Muscle of back (tissue), 13 donors: ENCODE measurements at places on chromosomes 3 and 15.

- no peak for DNase-seq
These were observed 279.1 kb upstream of the PLSCR5 start for GRCh38 chr3:146884296-146884695.

GRCh38 chr3:121637922-121638321 is 22.8 kb downstream of the HCLS1 start:
- DNase-seq, result no peak

- DNase-seq, result no peak
These were observed 810.2 kb upstream of the ALCAM start for GRCh38 chr3:104556372-104557078.

DNA sequence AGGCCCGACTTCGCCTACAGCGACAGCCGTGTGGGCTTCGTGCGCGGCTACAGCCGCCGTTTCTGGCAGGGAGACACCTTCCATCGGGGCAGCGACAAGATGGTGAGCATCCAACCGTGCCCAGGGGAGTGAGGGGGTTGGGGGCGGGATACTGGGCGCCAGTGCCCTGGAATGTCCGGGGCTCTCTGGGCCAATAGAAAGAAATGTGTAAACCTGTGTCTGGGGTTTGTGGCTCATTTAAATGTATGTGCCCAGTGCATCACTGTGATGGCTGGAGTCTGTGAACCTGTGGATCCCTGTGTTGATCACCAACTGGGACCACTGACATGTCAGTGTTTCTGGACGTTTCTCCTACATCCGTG is 423 bp downstream of the CHAC1 start:
- DNase-seq, result no peak

GRCh38 chr15:88940110-88940675 is 27.0 kb upstream of the MFGE8 start:
- no peak for DNase-seq

GRCh38 chr15:53197426-53197839 is 407.3 kb upstream of the ONECUT1 start:
- DNase-seq, result peak; percentile 7

GRCh38 chr15:33419701-33420100 is 108.9 kb downstream of the RYR3 start:
- no peak for DNase-seq

DNA sequence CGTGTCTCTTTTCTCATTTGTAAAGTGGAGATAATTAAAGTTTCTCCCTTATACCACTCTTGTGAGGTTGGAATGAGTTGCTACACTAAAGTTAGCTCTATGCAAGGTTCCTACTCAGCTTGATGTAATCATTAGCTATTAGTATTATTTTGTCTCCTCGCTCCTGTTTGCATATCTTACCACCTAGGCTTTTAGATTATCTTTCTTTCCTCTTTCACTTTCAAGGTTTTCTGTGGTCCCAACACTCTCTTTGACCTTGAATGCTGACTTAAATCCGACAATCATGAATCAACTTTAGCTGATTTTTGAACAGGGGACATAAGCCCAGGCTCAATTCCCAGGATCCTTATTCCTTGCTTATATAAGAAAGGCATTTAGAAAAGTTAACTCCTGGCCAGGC is 769.7 kb upstream of the GRM7 start:
- no peak for DNase-seq

DNA sequence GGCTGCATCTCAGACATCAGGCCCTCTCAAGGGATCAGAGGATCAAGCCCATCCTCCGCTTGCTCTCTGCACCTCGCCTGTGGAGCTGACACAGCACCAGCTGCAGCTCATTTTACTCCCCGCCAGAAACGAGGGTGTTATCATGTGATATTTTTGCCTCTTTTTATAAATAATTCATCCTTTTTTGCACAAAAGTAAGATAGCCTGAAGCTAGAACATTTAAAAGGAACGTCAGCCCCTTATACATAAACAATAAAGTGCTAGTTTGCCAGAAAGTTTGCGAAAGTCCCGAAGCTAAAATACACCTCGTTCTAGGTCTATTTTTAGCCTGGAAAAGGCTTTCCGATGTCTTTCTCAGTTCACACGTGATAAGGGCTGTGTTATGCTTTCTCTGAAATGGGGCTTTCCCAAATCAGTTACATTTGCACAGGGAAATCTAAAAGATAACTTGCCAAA is 9.6 kb upstream of the FAM174B start:
- DNase-seq, result peak; percentile 90

DNA sequence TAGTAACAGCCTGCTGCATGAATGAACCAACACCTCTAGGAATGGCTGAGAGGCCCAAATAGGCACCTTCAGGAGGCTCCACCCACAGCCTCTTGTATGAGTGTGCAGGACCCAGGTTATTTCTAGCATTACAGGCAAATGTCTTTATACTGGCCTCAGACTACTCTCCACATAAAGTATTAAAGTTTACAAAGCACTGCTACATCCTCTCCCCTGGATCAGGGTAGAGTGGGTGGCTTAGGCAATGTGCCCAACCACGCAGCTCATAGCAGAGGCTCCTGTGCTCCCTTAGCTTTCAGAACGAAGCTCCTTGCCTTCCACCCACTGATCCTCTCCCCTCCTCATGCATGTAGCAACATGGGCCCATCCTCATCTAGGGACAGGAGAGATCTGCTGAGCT is 16.3 kb downstream of the TMEM43 start:
- no peak for DNase-seq

DNA sequence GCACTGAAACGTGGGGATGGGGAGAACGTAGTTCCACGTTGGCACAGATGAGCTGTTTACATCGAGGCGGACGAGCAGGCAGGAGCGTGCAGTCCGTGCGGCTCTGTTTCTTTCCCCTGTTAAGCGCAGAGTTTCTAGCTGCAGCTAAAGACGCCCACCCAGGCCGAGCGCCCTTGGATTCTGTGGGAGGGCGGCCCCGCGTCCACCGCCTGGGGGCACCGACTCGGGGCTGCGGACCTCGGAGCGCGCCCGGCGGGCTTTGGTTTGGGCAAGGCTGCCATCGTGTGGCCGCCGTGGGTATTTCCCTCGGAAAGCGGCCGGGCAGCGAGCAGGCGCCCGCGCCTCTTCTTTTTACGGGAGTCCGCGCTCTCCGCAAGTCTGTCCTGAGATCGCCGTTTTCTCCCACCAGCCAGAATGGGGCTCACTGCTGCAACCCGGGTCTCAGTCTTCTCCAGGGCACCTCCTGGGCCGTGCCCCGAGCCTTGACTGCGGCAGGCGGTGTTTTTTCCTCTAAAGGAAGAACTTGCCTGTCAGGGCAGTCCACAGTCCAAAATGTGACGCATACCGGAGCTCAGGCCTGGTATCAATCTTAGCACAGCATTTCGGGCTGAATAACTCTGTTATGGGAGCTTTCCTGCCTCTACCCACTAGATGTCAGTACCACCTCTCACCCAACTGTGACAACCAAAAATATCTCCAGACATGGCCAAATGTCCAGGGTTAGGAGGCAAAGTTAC is 219.9 kb upstream of the IGF1R start:
- DNase-seq, result peak; percentile 91

DNA sequence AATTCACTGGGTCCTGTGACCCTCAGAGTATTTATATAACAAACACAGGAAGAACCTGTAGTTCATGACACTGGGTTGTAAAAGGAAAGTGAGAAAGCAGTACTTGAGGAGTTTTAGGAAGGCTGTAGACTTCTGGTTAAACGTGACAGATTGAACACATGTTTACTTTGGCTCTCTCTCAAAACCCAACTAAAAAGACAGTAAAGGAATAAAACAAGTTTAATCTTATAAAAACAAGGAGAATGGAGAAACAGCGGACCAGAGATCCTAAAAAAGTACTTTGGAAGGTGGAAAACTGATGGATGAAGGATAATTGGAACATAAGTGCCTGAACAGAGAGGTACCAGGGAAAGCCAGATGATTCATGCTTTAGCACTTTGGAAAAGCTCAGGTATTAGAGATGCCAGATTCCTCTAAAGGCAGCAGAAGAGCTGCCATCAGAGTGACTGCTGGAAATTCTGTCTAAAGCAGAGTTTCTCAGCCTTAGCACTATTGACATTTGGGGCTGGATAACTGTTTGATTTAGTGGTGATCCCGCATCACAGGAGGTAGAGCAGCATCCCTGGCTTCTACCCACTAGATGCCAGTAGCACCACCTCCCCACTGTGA is 182.9 kb upstream of the RORA start:
- DNase-seq, result no peak

GRCh38 chr15:41967506-41968206 is 4.7 kb downstream of the EHD4 start:
- peak; percentile 52 for DNase-seq

DNA sequence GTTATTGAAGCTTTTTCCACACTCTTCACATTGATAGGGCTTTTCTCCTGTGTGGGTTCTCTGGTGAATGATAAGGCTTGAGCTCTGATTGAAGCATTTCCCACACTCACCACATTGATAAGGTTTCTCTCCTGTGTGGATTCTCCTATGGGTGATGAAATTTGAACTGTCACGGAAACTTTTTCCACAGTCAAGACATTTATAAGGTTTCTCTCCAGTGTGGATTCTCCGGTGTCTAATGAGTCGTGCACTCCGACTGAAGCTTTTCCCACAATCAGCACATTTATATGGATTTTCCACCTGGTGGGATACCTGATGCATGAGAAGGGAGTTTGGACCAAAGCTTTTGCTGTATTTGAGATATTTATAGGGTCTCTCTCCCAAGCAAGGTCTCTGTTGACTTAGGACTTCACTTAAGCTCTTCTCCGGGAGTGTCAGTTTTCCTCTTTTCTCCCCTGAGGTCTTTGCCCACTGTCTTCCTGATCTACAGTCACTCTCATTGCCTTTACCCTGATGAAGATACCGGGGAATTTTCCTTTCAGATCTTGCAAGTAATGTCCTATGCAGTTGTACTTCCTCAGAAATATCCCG is 9.4 kb downstream of the ZSCAN29 start:
- DNase-seq, result no peak

GRCh38 chr3:4060064-4060463 is 243.1 kb upstream of the SETMAR start:
- DNase-seq, result peak; percentile 14

- DNase-seq, result peak; percentile 38
These were observed 397.8 kb upstream of the NR2F2 start for GRCh38 chr15:95932676-95933075.

- no peak for DNase-seq
These were observed 10.1 kb downstream of the CCNB2 start for GRCh38 chr15:59115047-59115446.

DNA sequence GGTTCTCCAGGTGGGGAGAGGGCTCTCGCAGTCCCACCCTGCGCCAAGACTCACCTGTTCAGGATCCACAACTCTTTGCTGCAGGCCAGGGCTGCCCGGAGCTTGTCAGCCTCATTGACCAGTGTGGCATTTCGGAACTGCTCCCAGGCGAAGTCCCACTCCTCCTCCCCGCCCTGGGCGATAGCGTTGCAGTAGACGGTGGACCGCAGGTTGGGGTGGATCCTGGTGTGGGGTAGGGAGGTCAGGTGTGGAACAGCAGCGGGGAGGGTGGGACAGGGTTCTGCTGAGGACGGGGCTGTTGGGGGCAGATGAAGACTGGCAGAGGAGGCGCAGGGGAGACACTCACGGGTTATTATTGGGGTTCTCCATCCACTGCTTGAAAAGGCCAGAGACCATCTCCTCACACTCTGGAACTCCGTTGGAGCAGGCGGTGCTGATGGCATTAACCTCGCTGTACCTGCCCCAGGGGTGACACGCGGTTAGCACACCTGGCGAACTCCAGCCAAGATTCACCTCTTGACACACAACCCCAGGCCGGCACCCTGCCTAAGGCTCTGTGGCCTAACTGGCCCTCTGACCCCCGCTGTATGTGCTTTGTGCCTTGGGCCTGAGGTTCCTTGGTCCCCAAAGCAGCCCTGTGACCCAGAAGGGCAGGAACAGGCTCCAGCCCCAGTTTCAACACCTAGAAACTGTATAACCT is 16.1 kb downstream of the MESP2 start:
- DNase-seq, result no peak

- no peak for DNase-seq
These were observed 147.4 kb upstream of the BCHE start for GRCh38 chr3:165984589-165984988.

DNA sequence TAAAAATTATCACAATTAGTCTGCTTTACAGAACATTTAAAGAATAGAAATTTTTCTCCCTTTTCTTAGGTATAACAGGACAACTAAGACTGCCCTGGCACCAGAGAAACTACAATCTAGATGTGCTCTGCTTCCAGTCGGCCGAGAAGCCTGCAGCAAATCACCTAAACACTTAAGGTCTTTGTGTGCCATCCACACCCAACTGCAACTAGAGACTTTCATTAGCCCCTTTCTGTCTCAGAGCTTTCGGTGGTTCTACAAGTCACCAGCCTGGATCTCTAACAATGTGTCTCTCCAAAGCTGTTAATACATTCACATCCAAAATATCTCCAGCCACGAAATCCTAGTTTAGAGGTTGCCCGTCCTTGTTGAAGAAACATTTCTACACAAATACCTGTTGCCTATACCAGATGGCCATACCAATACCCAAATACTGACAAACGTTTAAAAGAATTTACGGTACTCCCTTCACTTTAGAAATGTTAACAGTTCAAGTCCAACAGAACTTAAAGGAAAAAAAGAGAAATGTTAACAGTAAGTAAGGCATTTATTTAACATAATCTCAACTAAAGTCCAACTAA is 6.7 kb downstream of the PRC1 start:
- DNase-seq, result no peak

DNA sequence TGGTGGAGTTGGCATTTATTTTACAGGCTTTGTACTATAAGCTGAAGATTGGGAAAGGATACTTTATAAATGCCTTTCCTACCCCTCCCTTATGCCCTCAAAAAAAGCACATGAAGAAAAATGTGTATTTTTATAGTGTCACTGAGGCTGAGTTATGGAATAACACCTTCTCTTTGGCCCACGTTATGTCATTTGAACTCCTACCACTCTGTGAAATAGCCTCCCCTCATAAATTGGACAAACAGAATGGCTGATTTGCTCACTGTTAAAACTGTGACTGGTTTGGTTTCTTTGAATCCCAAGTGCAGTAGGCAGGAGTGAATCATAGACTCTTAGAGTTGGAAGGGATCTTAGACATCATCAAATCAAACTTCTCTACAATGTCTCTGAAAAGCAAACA is 95.2 kb upstream of the SKOR1 start:
- no peak for DNase-seq

GRCh38 chr3:33578325-33579177 is 138.3 kb upstream of the UBP1 start:
- no peak for DNase-seq

DNA sequence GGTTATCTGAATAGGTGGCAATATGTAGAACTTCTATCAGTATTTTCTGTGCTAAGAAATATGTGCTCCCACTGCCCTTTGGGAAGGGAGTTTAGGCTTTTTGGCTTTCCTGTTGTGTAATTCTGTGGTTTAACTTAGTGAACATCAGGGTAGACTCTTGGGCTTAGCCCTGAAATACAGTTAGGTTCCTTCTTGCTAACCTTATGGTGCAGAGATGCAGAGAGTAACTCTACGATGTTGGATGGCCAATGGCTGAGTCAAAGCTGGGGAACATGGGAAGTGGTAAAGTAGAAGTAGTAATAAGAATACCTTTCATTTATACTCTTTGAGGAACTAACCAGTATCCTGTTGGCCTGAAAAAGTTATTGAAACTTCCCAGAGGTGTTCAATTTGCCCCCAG is 80.8 kb upstream of the IL12A start:
- DNase-seq, result no peak
